Ecto neural progenitor cell (in vitro differentiated cells): ENCODE measurements at places on chromosomes 6 and 20.
A peak's percentile ranks its signal among the peaks of the same experiment; 100 is the strongest.

GRCh38 chr20:2320813-2321658 is 25.2 kb downstream of the TGM3 start:
- DNase-seq = no peak

GRCh38 chr6:148530394-148530953 is 187.8 kb downstream of the SASH1 start:
- no peak for DNase-seq

DNA sequence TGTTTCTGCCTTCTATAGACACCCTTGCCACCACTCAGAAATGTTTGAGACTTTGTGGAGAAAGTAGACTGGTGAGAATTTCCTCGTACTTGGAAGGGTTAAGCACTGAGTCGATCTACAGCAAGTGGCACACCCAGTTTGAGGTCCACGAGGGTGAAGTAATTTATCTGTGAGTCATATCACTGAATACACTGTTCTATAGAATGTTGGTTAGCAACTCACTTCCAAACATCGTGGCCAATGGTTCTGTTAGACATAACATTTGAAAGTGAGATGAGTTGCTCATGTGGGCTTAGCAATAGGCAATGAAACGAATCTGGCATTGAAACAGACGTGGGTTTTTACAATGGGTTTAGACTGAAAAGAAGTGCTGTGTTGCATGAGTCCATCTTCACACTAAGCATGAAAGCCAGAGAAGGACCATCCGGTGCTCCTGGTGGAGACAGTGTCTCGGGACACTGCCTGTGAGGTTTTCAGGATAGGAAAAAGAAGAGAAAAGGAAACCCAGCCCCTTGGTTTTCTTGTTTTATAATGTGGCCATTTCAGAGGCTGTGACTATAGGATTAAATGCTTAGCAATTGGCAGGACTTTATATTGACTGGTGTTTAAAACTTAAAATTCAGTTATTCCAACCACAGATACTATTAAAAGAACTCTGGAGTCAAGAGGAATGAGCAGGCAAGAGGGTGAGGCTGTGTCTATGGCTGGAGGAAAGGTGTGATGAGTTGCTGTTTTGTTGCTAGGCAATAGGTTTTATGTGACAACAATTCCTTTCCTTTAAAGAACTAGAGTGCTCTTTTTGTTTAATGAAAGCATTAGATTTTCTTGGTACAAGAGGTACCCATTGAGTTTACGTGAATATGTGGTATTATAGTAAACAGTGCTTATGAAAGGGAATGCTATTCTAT is 31.0 kb upstream of the EZR start:
- no peak for DNase-seq

- peak; percentile 47 for DNase-seq
These were observed 16.7 kb upstream of the ENTPD6 start for GRCh38 chr20:25178563-25179438.

DNA sequence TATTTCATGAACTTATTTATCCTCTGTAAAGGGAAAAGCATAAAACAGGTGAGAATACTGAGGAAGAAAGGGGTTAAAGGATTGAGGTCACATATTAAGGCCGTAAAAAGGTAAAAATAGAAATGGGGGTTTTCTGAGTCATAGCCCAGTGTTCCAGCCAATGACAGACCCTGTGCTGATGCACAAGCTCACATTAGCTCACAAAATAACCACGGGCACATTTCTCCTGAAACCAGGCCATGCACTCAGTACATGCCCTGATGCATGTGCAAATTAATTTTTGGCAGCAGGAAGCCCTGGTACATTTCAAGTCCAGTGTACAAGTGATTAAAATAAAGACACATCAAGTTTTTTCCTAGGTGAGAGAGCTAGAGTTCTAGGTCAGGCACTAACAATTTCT is 194.4 kb downstream of the TMEM200A start:
- DNase-seq = no peak

GRCh38 chr6:26414281-26414680 is 12.2 kb downstream of the BTN3A1 start:
- DNase-seq = no peak

DNA sequence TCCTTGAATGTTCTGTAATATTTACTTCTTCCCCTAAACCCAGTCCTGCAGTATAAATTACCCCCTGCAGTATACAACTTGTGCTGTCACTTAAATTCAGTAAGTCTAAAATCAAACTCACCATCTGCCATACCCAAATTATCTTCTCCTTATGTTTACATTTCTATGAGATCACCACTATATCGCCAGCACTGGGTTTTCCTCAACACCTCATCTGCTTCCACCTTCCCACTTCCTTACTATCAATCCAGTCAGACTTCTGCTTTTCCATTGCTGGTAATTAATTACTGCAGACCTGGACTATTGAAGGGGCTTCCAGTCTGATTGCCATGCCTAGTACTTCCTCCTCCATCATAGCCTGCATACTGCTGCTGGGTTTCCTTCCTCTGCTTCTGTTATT is 15.2 kb downstream of the EFHC1 start:
- DNase-seq = no peak

DNA sequence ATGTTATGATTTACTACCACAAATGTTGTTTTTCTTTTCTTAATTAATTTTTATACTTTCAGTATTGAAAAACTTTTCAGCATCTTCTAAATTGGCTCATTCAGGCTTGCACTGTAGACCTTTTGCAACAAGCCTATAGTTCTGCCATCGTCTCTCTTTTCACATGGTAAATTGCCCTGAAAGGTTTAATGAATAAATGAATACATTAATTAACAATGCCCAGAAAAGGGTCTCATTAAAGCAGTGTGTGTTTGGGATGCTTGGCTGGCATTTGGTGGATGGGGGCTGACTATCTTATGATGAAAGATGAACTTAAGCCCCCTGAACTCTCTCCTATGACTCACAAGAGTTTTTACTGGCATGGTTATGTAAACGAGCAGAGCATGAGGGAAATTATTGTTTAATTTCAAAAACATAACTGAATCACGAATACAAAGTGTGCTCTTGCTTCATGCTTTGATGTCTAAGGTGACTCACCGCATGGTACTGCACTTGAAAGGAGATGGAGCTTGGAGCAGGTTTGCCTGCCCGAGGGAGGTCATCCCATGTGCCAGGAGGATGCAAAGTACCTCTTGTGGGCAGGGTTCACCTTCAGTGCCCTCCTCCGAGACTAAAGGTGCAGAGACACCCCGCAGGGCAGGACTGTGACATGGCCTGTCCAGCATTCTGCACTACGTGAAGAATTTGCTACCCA is 13.8 kb upstream of the PCK1 start:
- no peak for DNase-seq

- DNase-seq = no peak
These were observed 12.7 kb downstream of the IL22RA2 start for GRCh38 chr6:137160763-137161162.

GRCh38 chr6:16706029-16706428 is 55.2 kb downstream of the ATXN1 start:
- DNase-seq = no peak

GRCh38 chr6:137804637-137805036 is 62.4 kb upstream of the TNFAIP3 start:
- DNase-seq = no peak

DNA sequence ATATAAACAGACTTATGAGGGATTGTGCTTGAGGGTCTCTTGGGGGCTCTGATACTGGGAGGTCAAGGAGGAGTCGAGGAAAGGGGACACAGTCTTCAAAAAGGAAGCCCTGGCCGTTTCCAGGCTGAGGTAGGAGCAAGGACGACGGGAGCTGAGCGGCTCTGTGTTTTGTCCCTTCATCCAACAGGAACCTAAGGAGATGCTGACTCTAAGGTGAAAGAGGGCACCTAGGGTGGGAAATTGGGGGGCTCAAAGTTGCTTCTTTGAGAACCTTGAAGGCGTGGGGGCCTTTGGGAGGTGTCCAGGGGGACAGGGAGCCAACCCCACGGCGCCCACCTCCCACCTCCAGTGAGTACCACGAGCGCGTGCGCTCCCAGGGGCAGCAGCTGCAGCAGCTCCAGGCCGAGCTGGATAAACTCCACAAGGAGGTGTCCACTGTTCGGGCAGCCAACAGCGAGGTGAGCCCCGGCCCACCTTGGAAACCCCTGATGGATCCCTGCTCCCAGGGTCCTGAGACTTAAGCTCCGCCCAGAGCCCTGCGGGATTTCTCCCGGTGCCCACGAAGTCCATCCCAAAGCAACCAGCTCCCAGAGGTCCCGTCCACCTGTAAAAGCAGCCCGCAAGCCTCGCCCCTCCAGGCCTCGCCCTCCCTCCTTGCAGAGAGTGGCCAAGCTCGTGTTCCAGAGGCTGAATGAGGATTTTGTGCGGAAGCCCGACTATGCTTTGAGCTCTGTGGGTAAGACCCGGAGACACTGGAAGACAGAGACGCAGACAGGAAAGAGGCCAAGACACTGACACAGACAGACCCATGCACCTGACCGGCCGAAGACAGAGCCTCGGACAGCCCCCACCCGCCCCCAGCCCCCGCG is 2.9 kb downstream of the SPAG4 start:
- peak; percentile 61 for DNase-seq

DNA sequence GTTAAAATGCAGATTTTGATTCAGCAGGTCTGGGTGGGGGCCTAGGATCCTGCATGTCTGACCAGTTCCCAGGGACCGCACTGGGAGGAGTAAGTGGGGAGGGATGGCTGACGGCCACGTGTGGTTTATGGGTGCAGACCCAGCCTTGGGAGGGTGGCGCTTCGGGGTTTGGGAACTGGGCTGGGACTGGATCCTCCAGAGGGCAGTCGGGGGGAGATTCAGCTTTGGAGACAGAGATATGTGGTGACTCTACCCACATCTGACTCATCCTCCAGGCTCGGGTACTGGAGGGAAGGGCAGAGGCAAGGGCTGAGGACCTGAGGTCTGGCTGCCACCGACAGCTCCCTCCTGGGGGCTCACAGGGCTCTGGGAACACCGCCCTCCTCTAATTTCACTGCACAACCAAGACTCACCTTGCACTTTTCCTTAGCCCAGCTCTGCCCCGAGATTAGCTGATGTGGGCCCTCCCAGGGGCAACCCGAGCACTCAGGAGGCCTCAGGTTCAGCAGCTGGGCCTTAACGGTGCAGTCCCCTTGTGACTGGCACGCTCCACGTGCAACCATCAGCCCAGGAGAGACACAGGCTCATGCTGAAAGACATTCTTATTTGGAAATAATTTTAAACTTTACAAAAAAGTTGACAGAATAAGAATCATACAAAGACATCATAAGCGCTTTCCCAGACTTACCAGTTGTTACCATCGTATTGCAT is 172.8 kb upstream of the PMEPA1 start:
- DNase-seq = peak; percentile 31
